ENCODE measurements at places on chromosomes 6 and 20. TPM values are rescaled to one million over a fixed set of nuclear protein-coding genes. Genes with fewer than 3 reads are reported as not detected.

The SIRPB1 gene
- 0.34 TPM for total RNA-seq

The UNC5CL gene
- 1.4 TPM for total RNA-seq

DNA sequence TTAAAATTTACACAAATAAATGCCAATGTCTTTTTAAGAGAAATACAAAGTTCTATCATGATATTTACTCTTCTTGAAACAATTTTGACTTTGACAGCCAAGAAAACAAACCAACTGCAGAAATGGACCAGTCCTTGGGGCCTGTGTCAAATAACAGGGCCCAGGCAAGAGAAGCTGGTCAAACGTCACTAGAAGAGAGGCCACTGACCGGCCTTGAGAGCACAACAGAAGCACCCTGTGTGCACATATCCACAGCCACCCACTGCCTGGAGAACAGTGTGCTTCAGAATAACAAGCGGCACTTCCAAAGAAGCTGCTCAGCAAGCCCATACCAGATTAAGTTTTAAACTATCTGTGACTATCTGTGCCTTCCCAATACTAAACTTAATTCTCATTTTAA is 14.8 kb downstream of the APMAP start:
- DNase-seq, result no peak

The CLPSL2 gene
- not detected for total RNA-seq

GRCh38 chr20:47354714-47355488 is 1.6 kb downstream of the ZMYND8 start:
- no peak for DNase-seq

DNA sequence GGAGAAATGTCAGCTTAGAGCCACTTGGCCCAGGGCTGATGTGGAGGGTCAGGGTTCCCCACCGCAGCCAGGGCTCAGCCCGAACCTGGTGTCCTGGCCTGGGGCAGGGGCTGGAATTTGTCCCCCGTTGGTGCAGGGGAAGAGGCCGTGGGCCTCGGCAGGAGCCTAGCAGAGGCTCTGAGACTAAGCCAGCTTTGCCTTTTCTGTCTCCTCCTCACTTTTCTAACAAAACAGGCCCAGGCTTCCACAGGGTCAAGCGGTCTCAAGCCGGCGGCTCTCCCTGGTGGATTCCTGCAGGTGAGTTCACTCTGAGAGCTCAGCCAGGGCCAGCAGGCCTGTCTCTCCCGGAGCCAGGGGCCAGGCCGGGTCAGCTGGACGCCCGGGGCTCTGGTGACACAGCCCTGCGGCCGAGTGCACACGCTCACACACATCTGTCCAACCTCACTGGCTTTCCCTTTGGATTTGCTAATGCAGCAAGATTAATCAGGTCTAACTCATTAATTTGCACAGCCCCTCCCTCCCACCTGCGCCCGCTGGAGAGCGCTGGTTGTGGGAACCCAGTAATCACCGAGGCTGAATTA is 2.9 kb upstream of the CHRNA4 start:
- no peak for DNase-seq

- DNase-seq, result no peak
Observed at GRCh38 chr6:17300637-17301036, 19.5 kb downstream of the RBM24 start.

The DEFB110 gene
- total RNA-seq, result not detected

- no peak for DNase-seq
Observed at GRCh38 chr6:12221856-12222255, 68.3 kb upstream of the EDN1 start.

DNA sequence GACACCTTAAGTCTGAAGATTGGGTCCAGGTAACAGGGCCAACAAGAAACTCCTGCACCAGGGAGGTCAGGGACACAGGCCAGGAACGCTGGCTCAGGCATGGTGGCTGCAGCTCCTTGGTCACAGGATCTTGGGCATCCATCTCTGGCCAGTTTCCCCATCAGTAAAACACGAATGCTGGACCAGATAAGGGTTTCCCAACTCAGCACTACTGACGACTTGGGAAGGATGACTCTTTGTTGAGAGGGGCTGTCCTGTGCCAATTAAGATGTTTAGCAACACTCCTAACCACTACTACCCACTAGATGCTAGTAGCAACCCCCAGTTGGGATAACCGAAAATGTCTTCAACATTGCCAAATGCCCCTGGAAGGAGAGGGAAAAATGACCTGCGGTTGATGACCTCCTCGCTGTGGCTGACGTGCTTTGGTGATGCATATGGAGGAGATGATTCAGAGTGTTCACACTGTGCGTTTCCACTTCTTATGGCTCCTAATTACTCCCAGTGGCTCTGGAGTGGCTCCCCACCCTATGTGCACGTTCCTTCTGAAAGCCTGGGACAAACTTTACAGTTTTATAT is 261.9 kb downstream of the CDH26 start:
- no peak for DNase-seq

DNA sequence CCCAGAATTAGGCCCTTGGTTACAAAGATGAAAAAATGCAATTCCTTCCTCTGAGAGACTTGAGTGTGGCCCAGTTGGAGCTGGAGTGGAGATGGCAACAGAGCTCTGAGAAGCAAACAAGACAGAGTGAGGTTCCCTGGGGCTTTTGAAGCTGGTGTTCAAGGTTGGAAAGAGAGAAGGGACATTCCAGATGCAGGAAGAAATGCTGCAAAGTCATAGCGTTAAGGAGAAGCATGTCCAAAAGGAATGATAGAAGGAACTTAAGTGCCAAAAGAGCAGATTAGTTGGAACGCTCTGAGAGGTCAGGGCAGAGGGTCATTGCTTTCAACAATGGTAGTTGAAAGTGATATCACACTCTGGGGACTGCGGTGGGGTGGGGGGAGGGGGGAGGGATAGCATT is 251.8 kb downstream of the TBC1D7 start:
- no peak for DNase-seq

GRCh38 chr6:25312703-25313102 is 33.5 kb downstream of the CARMIL1 start:
- no peak for DNase-seq

The CALHM6 gene
- total RNA-seq, result 1.7 TPM

GRCh38 chr6:110944681-110945151 is 13.8 kb upstream of the GTF3C6 start:
- DNase-seq, result no peak

The FAM50B gene
- 9.3 TPM for total RNA-seq

The HRH3 gene
- total RNA-seq, result not detected

GRCh38 chr20:527571-527886 is 16.1 kb downstream of the CSNK2A1 start:
- no peak for DNase-seq

DNA sequence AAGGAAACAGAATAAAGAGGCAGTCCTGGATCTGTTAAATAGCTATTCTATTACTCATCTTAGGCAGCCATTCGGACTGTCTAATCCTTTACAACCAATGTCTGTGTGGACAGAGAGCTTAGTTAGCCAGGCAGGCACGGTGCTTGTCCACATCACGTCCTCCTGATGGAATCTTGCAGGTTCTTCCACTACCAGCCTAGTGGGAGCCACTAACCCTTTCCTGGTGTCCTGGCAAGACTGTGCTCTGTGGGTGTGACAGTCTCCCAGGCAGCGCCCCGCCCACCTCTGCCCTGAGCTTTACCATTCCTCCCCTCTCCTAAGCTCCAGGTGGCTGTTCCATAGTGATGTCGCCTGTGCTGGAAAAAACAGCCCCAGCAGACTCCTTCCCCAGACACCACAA is 78.3 kb upstream of the CLDN20 start:
- DNase-seq, result no peak

- DNase-seq, result no peak
Observed at GRCh38 chr6:117417851-117418250, 7.9 kb downstream of the ROS1 start.

The TGM2 gene
- total RNA-seq, result 0.71 TPM

- DNase-seq, result no peak
Observed at GRCh38 chr6:122392564-122393350, 6.7 kb upstream of the HSF2 start.

- DNase-seq, result no peak
Observed at GRCh38 chr6:80466981-80467380, 360.5 kb downstream of the BCKDHB start.

The RIPOR3 gene
- total RNA-seq, result 0.21 TPM

The TNFRSF6B gene
- not detected for total RNA-seq

The BHLHE23 gene
- not detected for total RNA-seq

The FRMD1 gene
- not detected for total RNA-seq

- DNase-seq, result no peak
Observed at GRCh38 chr6:75870389-75870788, 121.3 kb downstream of the MYO6 start.

GRCh38 chr20:53557130-53557529 is 36.5 kb downstream of the ZNF217 start:
- DNase-seq, result no peak

The CST5 gene
- total RNA-seq, result not detected

- no peak for DNase-seq
Observed at GRCh38 chr20:15544742-15545141, 1028.5 kb downstream of the KIF16B start.

DNA sequence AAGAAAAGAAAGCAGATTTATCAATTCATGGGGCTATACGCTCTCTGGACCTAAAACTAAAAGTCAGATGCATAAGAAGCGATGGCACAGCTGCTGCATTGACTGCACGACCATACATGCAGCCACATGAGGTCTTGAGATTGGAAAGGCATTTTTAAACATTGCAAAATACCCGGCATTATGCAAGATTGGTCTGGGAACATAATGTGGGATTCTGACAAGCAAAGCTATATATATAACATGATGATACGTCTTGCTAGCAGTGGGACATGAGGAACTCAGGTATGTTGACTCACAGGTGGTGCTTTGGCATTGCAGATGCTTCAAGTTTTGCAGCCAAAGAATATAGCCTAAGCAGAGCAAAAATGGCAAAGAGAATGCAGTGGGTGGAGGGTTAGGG is 55.1 kb downstream of the SAMD3 start:
- no peak for DNase-seq

The TRIM10 gene
- not detected for total RNA-seq

- no peak for DNase-seq
Observed at GRCh38 chr20:49616154-49617007, 48.4 kb upstream of the PTGIS start.

DNA sequence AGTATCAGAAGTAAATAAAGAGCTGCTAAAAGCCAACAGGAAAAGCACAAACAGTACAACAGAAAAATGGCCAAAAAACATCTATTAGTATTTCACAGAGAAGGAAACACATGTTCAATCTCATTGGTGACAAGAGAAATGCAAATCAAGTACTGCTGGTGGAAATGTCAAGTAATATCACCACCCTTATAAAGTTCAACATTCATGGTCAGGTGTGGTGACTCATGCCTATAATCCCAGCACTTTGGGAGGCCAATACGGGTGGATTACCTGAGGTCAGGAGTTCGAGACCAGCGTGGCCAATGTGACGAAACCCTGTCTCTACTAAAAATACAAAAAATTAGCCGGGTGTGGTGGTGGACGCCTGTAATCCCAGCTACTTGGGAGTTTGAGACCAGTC is 42.8 kb downstream of the ESF1 start:
- no peak for DNase-seq

The SLC4A11 gene
- 3.1 TPM for total RNA-seq

The SEL1L2 gene
- total RNA-seq, result not detected

DNA sequence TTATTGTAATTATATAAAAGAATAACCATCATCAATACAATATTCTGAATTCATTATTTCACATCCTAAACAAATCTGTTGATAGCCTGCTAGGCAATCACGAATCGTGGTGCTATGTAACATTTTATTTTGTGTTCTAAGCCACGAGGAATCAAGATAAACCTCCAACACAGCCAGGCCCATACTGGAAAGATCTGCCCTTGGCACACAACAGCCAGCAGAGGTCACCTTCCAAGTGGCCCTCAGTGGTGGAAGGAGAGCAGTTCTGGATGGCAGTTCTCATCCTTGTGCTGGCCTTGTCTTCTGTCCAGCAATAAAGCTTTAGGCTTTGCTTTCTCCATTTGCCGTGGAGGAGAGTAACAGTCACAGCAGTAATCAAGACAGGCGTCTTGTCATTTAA is 13.2 kb downstream of the ZNF831 start:
- no peak for DNase-seq

DNA sequence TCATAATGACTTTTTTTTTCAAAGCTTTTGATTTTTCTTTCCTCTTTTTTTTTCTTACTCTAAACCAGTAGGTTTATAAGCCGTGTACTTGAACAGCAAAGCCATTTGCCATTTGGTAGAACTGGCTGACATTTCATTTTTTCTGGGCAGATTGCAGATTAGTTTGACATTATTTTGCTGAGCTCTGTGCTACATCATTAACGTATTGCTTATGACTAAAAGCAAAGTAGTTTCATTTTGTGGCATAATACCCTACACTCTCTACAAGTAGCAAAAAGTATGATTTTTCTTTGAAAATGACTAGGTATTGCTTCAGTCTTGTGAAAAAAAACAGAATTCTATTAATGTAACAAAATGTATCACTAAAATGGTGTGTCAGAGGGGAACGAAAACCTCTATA is 141.3 kb downstream of the GRIK2 start:
- no peak for DNase-seq

DNA sequence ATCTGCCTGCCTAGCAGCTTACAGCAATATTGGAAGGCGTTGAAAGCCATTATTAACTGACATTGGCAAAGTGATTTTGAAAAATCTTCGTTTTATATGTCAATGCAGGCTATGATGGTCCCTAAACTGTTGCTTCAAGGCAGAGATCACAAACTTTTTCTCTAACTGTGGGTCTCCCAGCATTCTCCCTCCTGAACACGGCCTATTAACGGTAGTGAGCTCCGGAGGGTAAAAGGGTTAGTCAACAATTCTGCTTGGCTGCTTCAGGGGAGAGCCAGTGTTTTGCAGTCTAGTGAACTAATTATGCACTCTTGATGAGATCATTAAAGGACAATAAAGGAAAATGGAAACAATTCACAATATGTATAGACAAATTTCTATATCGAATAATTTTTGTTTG is 261.8 kb upstream of the QKI start:
- DNase-seq, result no peak

- DNase-seq, result no peak
Observed at GRCh38 chr6:113493991-113494390, 363.2 kb upstream of the MARCKS start.

DNA sequence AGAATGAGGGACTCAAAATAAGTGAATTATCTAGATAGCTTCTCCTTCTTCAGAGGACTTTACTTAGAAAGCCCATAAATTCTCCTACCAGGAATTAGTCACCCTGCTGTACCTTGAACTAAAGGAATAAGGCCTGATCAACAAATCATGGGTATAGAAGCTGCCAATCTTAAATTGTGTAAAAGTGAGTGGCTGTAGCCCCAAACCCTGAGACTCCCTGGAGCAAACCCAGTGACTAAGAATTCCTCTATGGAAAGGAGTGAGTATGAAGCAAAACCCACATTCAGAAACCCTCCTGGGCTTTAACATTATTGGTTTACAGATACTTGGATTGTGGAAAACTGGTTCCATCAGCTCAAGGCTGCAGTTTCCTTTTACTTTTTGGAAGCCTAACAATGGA is 285.8 kb upstream of the TBX18 start:
- no peak for DNase-seq

GRCh38 chr6:52328729-52329128 is 33.2 kb upstream of the PAQR8 start:
- no peak for DNase-seq

Data from activated T-cell treated with anti-CD3 and anti-CD28 coated beads, Interleukin-2, amount 50 U/mL, for 4 hours (primary cell).